ENCODE measurements at places on chromosomes 7 and 10.
A peak's percentile ranks its signal among the peaks of the same experiment; 100 is the strongest.

DNA sequence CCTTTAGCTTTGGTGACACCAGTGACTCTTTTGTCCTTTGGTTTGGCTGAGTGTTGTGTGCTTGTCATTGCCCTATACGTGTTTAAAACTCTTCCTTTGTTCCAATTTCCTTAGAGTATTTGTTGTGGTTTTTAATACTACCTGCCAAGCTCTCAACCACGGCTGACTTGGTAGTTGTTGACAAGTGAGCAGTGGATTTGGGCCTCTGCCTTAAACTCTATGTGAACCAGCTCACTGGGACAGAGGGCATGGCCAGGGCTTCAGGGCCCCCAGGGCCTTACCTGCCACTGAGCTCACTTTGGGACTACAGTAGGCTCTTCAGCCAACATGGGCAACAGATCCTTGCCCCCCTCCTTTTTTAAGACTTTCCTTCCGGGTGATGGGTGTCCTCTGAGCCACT lies 9.6 kb upstream of the DMBT1 start:
- DNase-seq, result peak; percentile 23

GRCh38 chr10:116779076-116779687 lies 36.8 kb upstream of the HSPA12A start:
- DNase-seq, result no peak

GRCh38 chr7:70563960-70564359 lies 568.0 kb upstream of the GALNT17 start:
- DNase-seq, result no peak

DNA sequence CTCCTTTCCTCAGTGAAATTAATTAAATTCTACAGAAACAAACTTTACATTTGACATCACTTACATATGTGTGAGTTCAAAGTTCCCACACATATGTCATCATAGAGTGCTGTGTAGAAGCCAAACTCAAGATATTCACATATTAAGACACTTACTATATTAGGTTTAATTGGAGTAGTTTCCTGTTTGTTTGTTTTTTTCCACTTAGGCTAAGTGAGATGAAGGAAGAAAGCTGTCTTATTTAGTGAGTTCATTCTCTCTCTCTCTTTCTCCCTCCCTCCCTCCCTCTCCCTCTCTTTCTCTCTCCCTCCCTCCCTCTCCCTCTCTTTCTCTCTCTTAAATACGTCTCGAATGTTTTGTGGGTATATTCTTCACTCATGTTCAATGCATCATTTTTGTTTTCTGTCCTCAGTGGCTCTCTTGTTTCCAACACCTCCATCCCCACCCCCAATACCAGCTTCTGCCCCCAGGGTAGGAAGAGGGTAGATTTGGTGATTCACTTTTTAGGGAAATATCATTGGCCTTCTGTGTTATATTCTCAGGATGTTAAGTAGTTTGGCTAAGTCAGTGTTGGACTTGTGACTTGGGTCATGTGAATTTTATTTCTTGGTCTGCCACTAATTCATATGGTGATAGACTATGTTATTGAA lies 262.0 kb downstream of the FRMD4A start:
- DNase-seq, result no peak

GRCh38 chr10:28722065-28722803 lies 44.9 kb downstream of the BAMBI start:
- DNase-seq, result no peak

GRCh38 chr7:13912715-13913278 lies 76.7 kb downstream of the ETV1 start:
- DNase-seq, result no peak

GRCh38 chr7:134196439-134196838 lies 69.3 kb downstream of the LRGUK start:
- no peak for DNase-seq

All from CD4-positive, alpha-beta T cell treated with Interleukin-17A for 4 hours (primary cell).